ENCODE measurements at places on chromosomes 16 and 17.

GRCh38 chr16:68802190-68802589, 41.1 kb upstream of the TANGO6 start:
- DNase-seq = no peak

- no peak for DNase-seq
Measured at GRCh38 chr16:83720981-83721380, 86.8 kb upstream of the HSBP1 start.

DNA sequence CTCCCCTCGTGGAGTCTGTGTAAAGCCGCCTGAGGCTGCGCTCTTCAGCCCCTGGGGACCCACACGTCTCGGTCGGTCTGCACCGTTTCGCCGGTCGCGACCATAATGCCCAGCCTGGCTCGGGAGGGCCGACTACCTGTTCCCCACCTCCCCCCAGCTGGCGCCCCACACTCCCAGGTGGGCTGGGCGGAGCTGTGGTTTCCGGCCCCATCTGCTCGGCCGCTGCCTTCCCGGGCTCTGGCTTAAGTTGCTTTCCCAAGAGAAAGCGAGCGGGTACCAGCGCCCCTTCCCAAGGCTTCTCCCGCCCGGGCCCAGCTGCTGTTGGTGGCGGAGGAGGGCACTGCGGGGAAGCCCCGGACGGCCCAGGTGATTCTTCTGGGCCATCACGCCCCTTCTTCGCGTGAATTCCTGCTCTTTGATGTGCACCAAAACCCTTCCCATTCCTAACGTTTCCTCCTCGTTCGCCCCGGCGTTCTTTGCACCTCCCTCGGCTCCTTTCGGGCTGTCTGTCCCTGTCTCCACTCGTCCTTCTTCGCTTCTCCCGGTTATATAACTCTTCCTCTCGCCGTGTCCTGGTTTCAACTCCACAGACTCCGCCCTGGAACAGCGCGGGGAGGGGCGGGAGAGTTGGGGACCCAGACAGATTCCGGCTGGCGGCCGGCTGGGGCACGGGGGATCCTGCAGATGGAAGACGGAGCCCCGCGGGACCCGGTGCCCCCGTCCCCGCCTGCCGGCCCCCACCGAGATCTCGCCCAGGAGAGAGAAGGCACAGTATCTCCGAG, 2.0 kb downstream of the KDM6B start:
- peak; percentile 70 for DNase-seq

DNA sequence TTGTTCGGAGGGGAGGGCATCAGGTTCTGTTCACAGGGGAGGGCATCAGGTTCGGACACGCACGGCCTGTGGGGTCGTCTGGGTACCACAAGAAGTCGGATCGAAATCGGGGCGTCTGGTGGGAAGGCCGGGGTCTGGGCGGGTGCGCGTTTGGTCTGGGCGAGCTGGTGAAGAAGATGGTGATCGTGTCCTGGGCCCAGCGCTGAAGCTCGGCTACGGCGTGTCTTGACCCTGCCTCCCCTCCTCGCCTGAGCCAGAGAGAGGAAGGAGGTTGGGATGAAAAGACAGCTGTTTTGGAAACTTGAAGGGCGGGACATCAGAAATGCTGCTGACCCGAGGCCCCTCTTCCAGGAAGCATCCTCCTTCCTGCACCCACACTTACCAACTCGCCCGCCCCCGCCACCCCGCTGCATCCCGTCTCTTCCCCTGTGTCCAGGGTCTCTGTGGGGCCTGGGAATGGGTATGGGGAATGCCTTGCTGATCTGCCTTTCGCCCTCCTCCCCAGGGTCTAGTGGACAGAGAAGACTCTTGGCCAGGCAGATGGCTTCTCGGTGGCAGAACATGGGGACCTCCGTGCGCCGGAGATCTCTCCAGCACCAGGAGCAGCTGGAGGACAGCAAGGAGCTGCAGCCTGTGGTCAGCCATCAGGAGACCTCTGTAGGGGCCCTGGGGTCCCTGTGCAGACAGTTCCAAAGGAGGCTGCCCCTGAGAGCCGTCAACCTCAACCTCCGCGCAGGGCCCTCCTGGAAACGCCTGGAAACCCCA, 498 bp downstream of the PIMREG start:
- DNase-seq = no peak

- no peak for DNase-seq
Measured at GRCh38 chr17:18262111-18262510, 1.6 kb downstream of the MIEF2 start.

GRCh38 chr16:84218176-84218823, 21.5 kb downstream of the KCNG4 start:
- DNase-seq = no peak

DNA sequence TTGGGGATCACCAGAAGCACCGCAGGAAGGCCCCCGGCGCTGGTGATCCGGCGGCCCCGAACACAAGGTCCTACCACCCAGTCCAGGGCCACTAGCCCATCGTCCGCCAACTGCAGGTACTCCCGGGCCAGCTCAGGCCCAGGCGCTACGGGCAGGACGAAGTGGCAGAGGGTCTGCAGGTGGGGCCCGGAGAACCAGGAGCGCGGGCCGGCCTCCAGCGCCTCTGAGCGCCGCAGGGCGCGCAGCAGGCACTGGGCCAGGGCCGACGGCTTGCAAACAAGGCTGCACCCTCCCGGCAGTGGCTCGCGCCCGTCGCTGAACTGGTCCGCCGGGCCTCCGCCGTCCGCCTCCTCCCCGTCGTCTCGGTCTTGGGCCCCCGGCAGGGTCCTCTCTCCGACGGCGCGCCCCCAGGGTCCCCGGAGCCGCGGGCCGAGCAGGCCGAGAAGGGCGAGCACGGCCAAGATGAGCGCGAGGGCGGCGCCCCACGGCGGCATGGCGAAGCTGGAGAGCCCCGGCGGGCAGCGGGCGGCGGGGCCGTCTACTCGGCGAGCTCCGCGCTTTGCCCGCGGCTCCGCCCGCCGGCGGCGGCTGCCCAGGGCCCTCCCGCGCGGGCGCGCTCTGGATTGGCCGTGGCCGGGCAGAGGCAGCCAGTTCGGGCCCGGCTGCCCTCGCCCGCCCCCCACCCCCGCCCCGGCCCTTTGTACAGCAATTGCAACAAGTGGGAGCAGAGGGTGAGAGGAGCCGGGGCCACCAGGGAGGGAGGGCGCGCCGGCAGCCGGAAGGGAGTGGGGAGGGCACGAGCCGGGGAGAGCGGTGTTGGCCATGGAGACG, at the start of gene ABHD15:
Gene ABHD15 (minus strand): TSS at position 565 of the 831 bp plus-strand sequence. CDS start 71 bp downstream, at position 494.
- DNase-seq = no peak

DNA sequence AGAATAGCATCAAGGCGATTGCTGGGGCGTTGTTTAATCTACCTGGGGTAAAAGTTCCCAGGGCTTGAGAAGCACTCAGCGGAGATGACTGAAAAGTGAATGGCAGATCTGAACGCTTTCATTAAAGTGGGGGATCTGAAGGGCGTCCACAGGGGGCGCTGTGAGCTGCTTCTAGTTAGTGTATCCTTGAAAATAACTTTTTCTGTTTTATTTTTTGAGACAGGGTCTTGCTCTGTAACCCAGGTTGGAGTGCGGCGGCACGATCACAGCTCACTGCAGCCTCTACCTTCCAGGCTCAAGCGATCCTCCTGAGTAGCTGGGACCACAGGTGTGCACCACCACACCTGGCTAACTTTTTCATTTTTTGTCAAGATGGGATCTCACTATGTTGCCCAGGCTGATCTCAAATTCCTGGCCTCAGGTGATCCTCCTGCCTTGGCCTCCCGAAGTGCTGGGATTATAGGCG, 360.4 kb downstream of the SEC14L1 start:
- DNase-seq = peak; percentile 53

DNA sequence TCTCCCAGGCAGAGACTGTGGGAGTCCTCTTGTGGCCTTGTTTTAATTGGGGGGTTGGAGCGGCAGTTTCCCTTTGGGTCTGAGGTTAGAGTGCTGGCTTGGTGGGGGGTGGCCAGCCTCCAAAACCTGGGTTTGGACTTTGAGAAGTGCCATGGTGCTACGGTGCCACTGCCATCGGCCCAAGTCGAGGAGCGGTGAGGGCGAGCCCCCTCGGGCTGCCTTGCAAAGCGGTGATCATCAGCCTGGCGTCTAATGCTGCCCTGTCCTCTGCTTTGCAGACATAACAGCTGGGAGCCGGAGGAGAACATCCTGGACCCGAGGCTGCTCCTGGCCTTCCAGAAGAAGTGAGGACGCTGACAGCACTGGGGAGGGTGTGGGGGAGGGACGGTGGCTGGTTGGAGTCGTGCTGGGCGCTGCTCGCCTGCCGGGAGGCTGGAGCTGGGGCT, 1.2 kb downstream of the CBX2 start:
- DNase-seq = no peak
